ENCODE measurements at places on chromosomes 16 and 17.
A peak's percentile ranks its signal among the peaks of the same experiment; 100 is the strongest.

GRCh38 chr17:79183293-79184158, 108.9 kb downstream of the ENGASE start:
- DNase-seq: peak; percentile 43

DNA sequence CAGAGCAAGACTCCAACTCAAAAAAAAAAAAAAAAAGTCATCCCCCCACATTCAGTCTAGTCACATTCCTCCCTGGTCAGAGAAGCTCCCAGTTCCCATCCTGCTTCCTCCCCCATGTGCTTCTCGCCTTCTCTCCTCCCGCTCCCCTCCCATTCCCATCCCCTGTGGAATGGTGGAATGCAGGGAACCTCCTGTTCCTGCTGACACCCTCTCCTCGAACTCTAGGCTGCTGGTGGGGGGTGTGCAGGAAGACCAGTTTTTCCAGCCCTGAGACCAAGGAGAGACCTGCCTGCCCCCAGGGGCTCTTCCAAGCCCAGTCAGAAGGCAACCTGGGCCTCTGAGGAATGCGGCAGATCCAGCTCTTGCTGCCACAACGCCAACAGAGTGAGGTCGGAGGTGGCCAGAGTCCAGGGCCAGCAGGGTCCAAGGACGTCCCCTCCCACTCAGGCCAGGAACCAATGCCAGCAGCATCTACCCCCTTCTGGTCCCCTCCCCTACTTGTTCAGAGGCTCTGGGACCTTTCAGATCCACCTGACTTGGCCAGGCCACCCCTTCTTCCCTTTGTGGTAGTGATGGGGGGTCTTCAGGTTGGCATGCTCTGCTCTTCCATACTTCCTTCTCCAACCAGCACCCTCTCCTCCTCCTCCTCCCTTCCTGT, 39.3 kb upstream of the TAC4 start:
- DNase-seq: no peak

DNA sequence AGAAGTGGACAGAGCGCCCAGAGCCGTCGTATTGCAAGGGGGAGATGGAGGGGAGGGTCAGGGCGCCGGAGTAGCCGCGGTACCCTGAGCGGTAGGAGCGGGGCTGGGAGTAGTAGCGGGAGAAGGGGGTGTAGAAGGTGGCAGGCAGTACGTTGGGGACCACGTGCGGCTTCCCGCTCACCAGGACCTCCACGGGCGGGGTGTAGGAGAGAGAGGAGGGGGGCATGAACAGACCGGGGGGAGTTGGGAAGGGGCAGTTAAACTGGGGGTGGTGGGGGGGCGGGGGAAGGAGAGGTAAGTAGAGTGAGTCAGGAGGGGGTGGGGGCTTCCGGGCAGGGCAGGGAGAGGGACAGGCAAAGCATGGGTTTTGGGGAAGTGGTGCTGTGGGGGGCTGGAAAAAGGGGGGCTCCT, 16.8 kb downstream of the ST6GALNAC2 start:
- DNase-seq: no peak

GRCh38 chr17:82281502-82282238, 8.2 kb upstream of the CSNK1D start:
- DNase-seq: no peak

GRCh38 chr17:3534881-3535252, 22.7 kb downstream of the TRPV3 start:
- DNase-seq: no peak

- no peak for DNase-seq
These were observed 93.3 kb upstream of the NLRP1 start for GRCh38 chr17:5677620-5678019.

- peak; percentile 93 for DNase-seq
These were observed 23.7 kb downstream of the ARHGAP23 start for GRCh38 chr17:38451840-38452529.

DNA sequence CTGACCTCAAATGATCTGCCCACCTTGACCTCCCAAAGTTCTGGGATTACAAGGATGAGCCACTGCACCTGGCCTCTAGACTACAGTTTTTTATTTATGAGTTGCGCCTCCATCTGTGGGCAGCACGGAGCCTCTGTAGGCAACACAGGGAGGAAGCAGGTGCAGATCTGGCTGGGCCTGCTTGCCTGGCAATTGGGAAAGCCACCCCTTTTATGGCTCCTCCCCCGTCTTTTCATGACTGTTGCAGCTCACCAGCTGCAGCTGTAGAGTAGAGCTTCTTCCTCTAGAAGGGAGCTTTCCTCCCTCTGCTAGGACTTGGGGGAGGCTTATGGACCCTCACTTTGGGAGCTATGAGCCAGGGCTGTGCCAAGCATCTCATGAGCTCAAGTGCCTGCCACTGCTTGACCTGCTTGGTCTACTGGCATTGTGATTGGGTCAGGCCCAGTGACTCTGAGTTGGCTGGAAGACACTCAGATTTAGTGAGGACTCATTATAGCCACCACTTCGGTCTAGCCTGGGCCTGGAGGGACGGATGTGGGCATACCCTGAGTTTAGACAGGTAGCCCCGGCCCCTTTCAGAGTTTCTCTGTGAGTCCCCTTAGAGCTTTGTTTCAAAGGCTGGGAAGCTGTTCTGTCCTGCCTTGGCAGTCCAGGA, 6.9 kb upstream of the SLC7A6 start:
- DNase-seq: peak; percentile 94

All from Kasumi-1 (cell line).